ENCODE measurements at places on chromosomes 12 and 14.

- DNase-seq = no peak
These were observed 91.9 kb downstream of the SYNE3 start for GRCh38 chr14:95424529-95424928.

- DNase-seq = no peak
These were observed 898.4 kb downstream of the SLC16A7 start for GRCh38 chr12:60494244-60494643.

DNA sequence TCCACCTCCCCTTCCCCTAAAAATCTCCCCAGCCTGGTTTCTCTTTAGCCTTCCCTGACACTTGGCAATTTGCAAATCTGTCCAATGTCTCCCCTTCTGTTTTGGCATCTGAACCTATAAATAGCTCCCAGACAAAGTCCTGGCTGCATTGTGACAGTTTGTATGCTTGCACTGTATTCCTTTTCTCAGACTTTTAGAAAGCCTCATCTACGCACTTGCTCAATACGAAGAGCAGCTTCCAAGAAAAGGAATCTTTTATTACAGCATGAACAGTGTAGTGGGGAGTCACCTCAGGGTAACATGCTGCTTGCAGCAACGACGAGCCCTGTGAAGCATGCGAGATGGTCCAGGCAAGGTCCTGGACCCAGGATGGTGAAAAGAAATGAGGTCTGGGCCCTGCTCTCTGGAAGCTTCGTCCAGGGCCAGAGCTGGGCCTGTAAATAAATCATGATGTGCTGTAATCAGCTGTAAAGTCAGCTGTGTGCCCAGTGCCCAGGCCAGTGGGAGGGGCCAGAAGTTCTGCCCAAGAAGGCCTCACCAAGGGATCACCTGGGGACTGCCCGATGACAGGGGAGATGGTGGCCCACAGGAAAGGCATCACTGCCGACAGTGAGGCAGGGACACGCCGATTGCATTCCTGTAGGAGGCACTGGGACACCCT lies 88.3 kb downstream of the RIN3 start:
- DNase-seq = no peak

GRCh38 chr14:80446356-80446755 lies 235.1 kb upstream of the DIO2 start:
- no peak for DNase-seq

DNA sequence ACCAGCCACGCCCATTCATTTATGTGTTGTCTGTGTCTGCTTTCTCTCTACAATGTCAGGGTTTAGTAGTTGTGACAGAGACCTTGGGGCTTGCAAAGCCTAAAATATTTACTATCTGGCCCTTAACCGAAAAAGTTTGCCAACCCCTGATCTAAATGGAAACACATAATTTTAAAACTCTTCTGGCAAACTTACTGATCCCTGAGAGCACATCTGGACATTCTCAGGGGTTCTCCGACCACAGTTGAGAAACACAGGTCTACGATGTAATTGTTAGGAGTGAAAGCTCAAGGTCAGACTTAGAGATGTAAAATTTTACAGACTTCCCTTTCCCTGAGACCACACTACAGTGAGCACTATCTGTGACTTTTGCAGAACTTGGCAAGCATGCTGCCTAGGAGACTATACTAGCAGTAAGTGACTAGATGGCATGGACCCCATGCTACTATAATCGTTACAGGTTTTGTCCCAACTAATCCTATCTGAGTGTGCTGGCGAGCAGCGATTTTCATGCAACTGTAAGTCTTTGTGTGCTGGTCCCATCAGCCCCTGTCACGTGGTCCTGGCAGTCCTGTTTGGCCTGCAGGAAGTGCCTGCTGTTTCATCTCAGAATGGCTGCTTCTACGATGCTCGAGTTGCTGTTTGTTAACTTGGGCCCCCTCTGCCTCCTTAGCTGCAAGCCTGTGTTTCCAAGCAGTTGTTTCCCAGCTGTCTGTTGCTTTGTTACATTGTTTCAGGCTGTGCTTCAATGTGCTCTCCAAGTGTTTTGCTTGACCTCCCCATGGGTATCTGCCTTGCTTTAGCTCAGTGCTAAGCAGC lies 21.6 kb downstream of the TMTC2 start:
- no peak for DNase-seq

- DNase-seq = no peak
These were observed 1.0 kb downstream of the NAA25 start for GRCh38 chr12:112107306-112108201.

- no peak for DNase-seq
These were observed 263.2 kb downstream of the SEC23A start for GRCh38 chr14:38839694-38840365.

DNA sequence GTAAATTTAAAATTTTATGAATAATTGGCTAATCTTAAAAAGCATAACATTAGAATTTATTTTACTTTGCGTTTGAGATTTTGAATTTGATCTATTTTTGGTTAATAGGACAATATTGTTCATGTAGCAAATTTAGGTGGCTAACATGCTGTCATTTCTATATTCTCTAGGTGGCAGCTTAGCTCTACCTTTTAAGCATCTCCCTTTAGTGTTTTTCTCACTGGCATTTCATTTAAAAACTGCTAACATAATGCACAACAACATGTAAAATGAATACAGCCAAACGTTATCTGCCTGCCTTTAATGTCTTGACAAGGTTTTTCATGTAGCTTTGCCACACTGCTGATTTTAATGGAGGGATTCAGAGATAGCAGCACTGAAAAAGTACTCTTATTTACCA lies 272.4 kb upstream of the FBXO33 start:
- DNase-seq = no peak

DNA sequence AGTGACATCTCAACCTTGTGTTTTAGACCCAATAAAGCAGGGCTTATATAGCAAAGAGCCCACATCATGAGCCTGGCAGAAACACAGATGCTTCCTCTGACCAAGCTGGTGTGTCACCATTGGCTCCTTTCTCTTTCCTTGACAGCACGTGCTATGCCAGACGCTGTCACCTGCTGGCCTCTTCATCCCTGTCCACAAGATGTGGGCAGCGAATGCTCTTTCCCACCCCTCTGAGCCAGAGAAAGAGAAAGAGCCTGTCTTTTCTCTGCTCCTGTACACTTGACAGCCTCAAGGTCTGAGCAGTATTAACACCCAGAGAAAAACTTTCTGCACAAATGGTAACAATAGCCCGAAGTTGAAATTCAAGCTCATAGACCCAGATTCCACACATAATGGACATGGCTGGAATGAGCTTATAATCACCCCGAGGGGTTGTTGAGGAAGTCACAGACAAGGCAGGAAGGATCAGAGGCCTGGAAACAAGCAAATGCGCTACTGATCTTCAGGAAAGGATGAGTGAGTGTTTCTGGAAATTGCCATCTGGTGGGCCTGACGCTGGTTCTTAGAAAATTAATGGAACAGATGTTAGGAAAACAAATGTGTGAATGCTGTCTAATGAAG lies 8.9 kb downstream of the TGFB3 start:
- no peak for DNase-seq

DNA sequence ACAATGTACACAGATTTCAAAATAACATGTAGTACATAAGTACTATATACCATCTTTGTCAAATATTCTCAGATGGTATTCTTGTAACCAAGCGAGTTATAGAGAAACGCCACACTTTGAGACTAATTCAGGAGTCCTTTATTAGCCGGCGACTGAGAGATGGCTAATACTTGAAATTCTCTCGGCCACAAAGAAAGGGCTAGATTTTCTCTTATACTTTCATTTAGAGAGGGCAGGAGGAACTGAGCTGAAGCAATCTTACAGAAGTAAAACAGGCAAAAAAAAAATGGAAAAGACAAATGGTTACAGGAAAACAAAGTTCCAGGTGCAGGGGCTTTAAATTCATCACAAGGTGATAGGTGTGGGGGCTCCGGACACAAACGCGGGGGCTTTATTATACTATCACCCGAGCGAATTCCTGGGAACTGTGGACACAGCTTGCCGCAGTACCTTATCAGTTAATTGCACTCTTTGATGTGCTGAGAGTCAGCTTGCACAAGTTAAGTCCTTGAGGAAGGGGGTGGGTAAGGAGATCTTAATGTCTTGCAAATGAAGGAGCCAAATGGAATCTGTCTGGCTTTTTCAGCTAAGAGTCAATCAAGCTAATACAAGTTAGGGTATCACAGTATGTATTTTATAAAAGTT lies 382.3 kb downstream of the KCNH5 start:
- DNase-seq = no peak

GRCh38 chr14:23522643-23523198 lies 28.8 kb downstream of the ZFHX2 start:
- DNase-seq = no peak

DNA sequence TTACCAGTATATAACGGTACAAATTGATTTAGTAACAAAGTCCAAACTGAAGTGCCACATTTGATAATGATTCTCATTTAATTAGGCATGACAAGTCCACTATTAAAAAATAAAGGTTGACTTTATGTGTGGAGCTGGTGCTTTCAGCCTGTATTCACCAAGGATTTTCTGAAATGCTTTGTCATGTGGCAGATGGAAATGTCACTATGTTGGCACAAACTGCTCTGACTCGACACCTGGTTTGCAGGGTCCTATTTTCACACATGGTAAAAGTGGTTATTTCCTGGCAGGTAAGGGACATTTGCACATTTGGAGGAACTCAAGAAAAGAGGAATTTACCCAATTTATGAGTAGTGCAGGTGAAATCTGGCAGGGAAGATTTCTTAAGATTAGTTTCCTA lies 572.6 kb upstream of the MDGA2 start:
- no peak for DNase-seq

GRCh38 chr12:57025196-57025595 lies 8.9 kb upstream of the TAC3 start:
- DNase-seq = no peak

DNA sequence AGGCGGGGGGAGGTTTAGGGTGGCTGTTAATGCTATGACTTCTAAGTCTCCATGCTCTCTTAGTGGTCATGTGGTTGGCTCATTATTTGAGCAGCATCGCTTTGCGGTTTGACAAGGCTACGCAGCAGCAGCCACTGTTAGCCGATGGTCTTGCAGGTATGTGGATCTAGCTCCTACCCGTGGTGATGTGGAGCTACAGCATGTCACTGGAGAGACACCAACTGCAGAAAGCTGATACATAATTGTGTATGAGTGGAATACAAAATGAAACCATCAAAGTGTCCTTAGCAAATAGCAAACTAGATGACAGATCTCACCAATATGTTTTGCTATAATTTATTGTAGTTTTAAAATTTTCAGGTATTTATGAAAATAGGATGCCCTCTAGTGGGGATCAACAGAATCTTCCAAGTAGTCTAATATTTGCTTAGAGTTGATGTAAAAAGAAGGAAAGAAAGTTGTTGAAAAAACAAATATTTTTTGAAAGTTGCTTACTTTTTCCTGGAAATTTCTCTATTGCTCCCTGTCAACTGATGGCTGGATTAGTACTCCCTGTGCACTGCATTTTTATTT lies 94.9 kb downstream of the NAV3 start:
- no peak for DNase-seq

DNA sequence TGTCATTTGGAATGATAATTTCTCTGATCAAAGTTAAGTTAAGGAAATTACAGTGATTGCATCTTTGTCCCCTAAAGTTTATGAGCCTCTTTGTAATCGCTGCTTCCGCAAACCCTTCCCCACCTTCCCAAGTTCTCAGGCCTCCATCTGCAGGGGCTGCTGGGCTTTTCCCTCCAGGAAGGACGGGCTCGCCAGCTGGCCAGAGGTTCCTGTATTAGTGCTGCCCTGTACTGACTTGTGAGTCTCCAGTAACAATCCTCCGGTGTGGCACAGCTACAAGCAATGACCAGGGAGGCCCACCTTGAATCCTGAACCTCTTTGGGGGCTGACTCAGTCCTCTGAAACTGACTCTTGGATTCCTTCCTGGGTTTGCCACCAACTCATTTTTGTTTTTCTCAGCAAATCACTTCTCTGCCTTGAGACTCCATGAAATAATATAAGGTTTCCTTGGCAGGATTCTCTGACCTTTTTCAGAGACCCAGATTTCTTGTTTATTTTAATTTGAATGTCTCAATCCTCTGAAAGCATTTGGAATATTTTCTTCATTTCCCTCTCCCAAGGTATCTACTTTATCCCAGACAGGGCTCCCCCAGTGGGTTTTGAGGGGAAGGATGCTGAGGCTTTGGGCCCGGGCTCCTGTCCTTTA lies 398.6 kb downstream of the ZFP36L1 start:
- no peak for DNase-seq

DNA sequence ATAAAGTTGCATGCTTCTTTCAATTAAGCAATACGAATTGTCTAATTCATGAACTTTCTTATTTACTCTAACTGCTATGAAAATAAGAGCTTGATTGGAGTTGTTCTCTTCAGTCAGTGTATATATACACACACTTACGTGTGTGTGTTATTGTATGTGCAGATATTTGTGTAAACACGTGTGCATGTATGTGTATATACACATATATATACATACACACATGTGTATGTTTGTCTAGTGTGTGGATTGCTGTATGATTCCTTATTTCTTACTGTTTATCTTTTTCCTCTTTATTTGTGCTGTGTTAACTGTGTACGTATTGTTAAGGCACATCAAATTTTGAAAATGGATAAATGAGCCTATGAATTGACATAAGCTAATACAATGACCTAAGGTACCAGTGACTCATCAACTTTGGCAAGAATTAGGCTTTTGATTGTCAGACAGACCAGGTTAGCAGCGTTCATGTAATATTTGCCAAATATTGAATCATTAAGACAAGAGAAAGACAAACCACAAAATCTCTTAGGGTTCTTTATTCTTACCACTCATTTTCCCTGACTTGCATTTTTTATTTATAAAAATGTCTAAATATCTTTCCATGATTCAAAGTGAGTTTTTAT lies 423.9 kb downstream of the SOX5 start:
- DNase-seq = no peak

DNA sequence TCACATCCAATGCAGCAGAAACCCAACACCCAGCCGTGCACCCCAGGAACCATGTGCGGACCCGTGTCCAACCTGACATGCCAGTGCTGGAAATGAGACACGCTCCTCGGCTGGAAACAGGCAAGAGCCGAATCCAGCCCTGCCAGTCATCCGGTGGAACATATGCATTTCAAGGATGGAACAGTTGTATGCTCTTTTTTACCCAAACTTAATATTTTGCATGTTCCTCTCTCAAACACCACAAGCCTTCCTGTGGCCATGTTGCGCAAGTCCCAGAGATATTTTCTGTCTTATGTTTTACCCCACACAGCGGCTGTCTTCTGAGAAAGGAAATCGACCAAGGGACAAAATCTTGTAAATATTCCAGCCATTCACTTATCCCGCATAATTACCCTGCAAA lies 196.9 kb downstream of the BCL11B start:
- no peak for DNase-seq

- no peak for DNase-seq
These were observed 2.0 kb upstream of the AP1G2 start for GRCh38 chr14:23569443-23570151.

DNA sequence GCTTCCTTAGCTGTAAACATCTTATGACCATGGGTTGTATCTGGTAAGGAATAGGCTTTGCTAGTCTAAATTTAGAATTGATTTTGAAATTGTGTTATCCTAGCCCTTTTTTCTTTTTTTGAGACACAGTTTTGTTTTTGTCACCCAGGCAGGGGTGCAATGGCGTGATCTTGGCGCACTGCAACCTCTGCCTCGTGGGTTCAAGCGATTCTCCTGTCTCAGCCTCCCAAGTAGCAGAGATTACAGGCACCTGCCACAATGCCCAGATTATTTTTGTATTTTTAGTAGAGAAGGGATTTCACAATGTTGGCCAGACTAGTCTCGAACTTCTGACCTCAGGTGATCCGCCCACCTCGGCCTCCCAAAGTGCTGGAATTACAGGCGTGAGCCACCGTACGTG lies 2.4 kb upstream of the TUBA1B start:
- no peak for DNase-seq
